ENCODE measurements at places on chromosomes 16 and 17.

DNA sequence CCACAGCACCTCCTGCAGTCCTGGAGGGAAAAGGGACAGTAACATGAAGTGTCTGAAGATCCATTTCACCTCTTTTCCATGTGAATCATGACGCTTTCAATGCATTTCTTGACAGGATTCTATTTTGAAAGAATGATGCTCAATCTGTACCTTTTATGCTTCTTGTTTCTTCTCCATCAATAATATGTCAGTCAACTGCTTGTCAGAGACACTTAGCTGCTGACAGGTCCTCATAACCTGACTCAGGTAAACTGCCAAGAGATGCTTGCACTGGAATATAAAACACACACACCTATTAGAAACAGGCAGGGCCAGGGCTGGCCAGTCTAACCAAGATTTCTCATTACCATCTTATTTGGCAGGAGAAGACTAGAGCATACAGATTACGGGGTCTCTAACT is 21.6 kb downstream of the ZSWIM7 start:
- no peak for DNase-seq

DNA sequence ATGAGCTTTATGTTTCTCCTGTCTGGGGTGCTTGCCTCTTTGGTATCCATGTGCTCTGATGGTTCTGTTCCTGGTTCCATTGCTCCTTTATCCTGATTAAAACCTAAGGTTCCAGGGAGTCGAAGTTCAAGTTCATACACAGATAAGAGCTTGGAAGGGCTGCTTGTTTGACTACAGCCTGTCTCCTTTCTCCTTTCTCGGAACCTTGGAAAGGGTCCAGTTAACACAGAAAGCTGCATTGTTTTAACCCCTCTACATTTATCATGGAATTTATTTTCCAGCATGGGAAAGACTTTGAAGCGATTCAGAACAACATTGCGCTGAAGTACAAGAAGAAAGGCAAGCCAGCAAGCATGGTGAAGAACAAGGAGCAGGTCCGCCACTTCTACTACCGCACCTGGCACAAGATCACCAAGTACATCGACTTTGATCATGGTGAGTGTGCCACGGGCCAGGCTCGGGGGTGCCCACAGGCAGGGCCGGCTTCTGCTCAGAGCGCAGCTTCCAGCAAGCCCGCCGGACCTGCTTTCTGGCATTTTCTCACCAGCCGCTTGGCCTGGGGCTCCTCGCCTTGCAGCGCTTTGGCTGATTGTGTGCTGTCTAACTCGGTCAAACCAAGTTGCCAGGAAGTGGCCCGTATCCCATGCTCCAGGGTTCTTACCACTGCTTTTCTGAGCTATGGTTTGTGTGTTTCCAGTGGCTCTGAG is 19.9 kb downstream of the CRAMP1 start:
- no peak for DNase-seq

DNA sequence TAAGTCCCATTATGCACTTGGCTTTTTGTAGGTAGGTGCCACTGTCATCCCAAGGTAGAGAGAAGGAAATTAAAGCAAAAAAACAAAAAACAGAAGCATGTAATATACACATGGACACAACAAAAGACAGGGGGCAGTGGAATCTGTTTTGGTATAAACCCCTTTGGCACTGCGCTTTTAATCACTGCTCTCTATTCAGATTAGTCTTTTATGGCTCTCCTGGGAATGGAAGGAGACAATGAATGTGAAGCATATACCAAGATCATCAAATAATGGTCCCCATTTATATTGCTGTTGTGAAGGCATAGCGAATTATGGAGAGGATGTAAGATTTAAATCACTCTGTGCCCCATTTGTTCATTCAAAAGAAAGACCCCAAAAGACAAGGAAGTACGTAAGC is 17.4 kb downstream of the CDH11 start:
- DNase-seq, result no peak

- DNase-seq, result no peak
Observed at GRCh38 chr17:44122816-44123355, 555 bp downstream of the HDAC5 start.

DNA sequence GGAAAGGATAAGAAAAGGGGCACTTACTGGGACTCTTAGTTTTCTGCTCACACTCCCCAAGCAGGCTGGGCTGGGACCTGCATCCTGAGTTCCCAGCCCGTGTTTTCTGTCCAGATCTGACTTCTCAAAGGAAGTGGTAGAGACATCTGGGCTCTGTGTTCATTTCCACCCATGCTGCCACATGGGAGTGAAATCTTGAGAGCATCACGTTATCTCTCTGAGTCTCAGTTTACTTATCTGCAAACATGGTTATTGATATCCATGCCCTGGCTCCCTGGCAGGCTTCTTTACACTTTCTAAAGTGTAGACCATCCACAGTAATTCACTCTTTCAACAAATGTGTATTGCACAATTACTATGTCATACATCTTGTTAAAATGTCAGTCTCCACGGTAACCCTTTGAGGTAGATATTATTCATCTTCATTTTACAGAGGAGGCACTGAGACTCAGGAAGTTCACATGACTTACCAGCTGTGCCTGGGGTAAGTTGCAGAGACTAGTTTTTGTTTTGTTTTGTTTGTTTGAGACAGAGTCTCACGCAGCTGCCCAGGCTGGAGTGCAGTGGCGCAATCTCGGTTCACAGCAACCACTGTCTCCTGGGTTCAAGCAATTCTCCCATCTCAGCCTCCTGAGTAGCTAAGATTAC is 3.4 kb downstream of the ZNF688 start:
- DNase-seq, result peak; percentile 64
